NB4 (cell line): ENCODE measurements at places on chromosomes 16 and 17.

DNA sequence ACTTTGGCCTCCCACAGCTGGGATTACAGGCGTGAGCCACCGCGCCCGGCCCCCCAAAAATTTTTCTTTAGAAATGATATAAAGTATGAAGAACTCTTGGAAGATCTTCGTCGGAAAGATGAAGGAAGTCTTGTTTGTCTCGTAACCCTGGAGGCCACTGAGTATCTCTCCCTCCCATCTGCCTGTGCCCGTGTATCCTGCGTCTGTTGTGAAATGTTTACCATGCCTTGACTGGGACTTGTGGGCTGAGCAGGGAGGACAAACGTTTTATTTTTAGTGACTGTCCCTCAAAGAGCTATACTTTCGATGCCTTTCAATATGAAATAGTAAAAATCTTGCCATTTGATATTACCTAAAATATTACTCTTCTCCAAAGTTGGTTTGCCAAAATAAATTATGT lies 121.2 kb downstream of the RPTOR start:
- DNase-seq: peak; percentile 74

GRCh38 chr17:45660474-45660873 lies 123.6 kb upstream of the CRHR1 start:
- no peak for DNase-seq

DNA sequence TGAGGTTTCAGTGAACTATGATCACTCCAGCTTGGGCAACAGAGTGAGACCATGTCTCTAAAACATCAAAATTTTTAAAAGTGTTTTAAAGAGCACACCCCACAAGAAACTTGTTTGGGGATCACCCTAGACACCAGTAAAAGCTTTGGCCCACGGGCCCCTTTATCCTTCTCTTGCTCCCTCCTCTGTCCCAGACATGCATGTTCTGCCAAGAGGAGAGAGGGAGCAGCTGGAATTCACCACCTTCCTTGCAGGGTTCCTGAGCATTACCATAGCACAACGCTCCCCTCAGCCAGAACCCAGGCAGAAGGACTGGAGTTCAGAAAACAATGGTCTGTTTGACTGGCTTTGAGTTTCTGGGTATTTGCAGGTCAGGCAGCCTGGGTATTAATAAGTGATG lies 214.3 kb upstream of the CDH5 start:
- no peak for DNase-seq

- DNase-seq: no peak
These were observed 289.6 kb downstream of the WWOX start for GRCh38 chr16:78389009-78389498.

- no peak for DNase-seq
These were observed 14.1 kb downstream of the C17orf75 start for GRCh38 chr17:32327911-32328310.

DNA sequence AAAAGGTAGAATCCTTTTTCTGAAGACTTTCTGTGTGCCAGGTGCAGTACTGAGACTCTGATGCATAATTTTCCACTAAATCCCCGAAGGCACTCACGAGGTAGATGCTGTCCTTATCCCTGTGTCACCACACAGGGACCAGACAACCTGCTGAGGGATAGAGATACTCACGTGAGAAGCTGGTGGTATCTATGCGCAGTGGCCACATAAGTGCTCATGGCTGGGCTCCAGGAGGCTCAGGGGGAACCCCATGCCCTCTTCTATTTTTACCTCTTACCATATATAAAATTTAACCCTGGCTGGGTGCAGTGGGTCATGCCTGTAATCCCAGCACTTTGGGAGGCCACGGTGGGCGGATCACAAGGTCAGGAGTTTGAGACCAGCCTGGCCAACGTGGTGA lies 38.3 kb downstream of the NT5M start:
- no peak for DNase-seq

- DNase-seq: no peak
These were observed 21.6 kb downstream of the C17orf58 start for GRCh38 chr17:67974598-67975066.

DNA sequence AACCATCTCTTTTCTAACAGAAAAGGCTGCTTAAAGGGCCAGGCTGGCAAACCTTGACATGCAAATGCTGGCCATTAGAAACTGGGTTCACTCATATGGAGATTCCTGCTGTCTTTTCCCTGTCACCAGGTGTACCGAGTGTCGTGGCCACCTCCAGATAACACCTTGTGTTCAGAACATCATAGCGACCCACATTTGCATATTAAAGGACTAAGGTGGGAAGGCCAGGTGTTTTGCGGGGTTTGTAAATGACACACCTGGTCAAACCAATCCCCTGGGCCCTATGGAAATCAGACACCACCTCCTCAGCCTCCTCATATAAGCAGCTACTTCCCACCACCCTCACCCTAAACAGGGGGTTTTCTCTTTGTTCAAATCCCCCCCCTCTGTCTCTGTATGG lies 2.5 kb upstream of the AIPL1 start:
- DNase-seq: no peak

DNA sequence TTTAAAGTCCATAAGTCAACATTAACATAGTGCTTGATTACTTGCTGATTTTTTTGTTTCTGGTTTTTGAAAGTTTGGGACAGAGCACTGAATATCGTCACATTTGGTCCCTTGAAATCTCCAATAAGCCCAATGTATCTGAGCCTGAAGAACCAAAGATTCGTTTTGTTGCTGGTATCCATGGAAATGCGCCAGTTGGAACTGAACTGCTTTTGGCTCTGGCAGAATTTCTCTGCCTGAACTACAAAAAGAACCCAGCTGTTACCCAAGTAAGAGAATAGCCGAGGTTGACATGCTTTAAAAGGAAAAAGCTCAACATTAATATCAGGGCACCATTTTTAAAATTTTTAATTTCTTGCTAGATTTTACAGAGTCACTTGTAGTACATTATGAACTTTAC lies 27.7 kb upstream of the GOSR1 start:
- DNase-seq: no peak

DNA sequence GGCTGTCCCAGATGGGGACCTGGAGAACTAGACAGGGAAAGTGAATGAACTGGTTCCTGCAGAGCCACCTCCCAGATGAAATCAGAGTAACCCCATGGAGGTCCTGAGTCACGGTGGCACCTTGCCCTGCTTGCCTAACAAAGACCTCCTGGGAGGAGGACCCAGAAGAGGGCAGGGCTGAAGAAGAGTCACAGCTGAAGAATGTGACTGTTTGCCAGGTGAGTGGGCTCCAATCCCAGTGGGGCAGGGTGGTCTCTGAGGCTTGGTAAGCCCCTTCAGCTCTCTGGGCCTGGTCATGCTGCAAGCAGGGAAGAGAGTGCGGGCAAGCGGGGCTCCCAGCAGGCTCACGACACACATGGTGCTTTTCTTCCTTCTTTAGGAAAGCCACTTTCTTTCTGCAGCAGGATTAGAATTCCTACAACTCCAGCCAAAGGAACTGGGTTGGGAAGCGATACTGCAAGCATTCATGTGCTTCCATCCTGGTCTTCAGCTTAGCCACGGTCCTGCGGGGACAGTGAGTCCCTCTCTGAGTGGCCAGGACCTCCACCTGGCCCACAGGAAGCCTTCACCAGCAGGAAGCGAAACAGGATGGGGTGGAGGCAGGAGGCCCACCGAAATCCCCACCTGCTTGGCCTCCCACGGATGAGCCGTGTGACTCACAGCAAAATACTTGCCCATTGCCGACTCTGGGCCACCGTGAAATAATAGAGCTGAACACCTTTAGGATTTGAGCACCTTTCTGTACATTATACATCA lies 4.3 kb downstream of the C16orf74 start:
- no peak for DNase-seq

DNA sequence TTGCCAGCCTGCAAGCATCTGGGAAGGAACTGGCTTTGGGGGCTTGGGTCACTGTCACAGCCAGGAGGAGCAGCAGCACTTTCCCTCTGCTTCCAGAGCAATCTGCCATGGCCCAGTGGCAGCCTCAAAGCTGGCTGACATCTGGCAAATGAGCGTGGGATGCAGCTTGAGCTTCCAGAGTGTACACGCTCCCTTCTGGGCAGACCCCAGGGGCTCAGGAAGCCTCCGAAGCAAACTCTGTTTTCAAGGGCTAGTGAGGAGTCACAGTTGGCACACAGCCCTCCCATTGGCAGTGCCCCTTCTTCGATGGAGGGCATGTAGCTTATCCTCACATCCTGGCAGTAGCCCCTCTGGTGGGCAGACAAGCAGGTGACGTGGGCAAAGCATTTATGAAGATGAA lies 249.6 kb downstream of the ENGASE start:
- DNase-seq: no peak

GRCh38 chr16:825341-826061 lies 25.0 kb upstream of the GNG13 start:
- no peak for DNase-seq

DNA sequence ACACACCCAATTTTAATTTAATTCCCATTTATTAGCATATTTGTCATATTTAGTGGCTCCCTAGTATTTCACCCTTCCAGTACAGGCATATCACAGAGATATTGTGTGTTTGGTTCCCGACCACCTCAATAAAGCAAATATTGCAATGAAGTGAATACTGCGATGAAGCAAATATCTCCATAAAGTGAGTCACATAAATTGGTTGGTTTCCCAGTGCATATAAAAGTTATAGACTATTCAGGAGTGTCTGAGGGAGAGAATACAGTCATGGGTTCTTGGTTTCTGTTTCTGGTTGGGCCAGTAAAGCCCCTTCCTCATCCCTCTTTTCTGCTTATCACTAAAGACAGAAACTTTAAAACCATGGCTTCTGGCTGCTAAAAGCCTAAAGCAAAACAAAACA lies 295.4 kb upstream of the AXIN2 start:
- no peak for DNase-seq

DNA sequence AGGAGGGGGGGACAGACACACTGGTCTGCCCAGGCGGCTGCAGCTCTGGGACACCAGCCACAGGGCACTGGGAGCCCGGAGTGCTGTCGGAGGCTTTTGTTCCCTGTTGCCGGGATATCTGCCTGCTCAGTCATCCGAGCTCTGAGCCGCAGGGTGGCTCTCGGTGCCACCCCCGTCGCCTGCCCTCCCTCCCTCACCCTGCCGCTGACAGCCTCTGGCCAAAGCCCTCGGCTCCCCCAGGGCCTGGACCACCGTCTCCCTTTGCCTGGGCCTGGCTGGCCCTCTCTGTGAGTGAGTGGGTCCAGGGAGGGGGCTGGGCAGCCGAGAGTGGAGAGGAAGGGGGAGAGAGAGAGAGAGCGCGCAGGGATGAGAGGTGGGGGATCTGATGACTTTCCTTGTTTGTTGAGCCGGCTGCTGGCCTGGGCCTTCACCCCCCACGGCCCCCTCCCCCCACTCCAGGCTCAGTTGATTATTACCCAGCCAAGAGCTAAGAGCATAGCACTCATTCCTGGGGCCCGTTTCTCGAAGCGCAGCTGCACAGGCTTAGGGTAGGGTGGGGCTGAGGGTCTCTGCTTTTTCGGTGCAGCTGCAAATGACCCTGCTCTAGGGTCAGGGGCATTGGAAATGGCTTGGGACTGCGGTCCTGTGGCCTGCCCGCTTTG lies 2.7 kb downstream of the FOXJ1 start:
- no peak for DNase-seq

DNA sequence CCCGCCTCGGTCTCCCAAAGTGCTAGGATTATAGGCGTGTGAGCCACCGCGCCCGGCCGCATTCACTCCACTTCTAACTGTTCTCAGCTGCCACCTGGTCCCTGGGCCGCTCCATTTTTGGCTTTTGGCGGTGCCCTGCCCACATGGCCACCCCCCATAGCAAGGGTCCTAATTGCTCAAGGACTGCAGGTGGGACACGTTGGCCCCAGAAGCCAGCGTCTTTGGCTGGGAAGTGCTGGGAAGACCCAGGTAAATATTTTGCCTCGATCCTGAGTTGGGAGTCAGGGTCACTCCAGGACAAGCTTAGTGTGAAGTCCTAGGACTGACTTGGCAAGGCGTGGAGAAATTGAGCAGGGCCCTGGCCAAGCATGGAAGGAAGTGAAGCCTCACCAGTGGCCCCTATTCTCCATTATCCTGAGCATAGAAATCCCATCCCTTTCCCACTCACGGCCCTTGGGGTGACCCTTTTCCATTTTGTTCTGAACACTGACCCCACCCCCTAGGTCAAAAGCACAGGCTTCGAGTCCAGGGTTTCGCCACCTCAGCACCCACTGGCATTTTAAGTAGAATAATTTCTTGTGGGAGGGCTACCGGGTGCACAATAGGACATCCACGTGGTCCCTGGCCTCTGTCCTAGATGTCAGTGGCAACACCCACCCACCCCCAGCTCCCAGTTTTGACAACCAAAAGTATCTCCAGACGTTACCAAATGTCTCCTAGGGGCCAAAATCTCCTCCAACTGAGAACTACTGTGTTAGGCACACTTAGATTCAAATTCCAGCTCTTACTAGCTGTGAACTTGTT lies 5.9 kb upstream of the WDR81 start:
- no peak for DNase-seq

DNA sequence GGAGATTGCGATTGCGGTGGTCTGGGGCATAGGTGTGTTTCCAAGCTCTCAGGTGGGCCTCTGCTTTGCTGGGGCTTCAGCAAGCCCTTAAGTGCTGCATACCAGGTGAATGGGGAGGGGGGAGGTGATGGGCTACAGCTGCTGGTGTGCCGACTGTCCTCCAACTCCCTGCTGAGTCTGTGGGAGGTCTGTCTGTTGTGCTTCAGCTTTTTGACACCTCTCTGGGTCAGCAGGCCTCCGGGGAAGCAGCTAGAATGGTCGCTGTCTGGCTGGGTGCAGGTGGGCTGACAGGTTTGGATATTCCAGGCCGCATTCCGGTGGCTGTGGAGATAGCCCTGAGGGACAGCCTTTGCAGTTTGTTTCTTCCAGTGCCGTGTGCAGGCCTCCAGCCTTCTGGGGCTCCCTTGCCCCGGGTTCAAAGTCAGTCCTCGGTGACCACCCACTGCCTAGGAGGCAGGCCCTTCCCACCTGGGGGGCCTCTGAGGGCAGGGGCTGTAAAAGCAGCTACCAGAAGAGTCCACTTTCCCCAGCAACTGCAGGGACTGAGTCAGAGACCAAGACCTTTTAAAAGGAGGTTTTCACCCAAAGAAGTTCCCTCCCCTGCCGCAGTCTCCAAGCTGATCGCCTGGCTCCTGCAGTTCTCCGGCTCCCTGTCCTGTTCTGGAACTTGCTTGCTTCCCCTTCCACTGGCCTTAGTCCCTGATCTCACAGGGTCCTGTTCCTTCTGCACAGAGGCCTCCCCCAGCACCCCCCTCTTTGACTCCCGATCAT lies 2.0 kb upstream of the TTYH2 start:
- peak; percentile 40 for DNase-seq

- peak; percentile 97 for DNase-seq
These were observed 735 bp downstream of the ZNF652 start for GRCh38 chr17:49361129-49361901.

DNA sequence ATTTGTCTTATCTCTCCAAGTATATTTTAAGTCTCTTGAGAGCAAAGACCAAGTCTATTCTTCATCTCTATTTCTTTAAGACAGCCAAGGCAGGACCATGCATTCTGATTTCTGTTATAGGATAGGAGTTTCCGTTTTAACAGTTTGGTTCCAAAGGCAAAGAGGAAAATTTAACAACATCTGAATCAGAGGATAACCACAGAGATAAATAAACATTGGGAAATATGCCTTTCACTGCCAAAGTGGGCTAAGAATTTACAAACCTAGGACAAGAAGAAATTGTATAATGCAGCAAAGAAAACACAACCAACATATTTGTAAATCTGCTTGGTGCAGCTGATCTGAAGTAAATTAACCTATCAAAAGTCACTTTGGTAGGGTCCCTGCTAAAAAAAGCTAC lies 37.7 kb downstream of the USP32 start:
- DNase-seq: peak; percentile 49
